ENCODE measurements at places on chromosomes 4 and X.

DNA sequence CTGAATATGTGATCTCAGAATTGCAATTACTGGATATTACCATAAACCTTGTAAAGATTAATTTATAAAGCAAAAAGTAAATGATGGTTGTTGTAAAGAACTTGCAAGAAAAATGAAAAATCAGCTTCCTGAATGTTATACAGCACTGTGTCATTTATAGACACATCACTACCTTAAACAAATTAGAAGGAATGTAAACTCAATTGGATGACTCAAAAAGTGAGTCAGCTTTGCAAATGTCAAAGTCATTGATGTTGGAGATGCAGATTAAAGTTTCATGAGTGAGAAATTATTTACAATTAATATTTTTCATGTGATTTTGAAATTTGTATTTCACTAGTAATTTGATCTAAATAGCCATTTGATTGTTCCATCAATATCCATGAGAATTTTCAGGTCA, 193.2 kb downstream of the RAPGEF2 start:
- DNase-seq = no peak

- DNase-seq = peak; percentile 36
Observed at GRCh38 chrX:55489314-55490009, at the start of gene USP51. TSS of gene USP51 (minus strand) at chrX:55489848. CDS start at chrX:55488939, 909 bp downstream.

- peak; percentile 5 for DNase-seq
Observed at GRCh38 chr4:157992038-157992705, 180.7 kb downstream of the GASK1B start.

DNA sequence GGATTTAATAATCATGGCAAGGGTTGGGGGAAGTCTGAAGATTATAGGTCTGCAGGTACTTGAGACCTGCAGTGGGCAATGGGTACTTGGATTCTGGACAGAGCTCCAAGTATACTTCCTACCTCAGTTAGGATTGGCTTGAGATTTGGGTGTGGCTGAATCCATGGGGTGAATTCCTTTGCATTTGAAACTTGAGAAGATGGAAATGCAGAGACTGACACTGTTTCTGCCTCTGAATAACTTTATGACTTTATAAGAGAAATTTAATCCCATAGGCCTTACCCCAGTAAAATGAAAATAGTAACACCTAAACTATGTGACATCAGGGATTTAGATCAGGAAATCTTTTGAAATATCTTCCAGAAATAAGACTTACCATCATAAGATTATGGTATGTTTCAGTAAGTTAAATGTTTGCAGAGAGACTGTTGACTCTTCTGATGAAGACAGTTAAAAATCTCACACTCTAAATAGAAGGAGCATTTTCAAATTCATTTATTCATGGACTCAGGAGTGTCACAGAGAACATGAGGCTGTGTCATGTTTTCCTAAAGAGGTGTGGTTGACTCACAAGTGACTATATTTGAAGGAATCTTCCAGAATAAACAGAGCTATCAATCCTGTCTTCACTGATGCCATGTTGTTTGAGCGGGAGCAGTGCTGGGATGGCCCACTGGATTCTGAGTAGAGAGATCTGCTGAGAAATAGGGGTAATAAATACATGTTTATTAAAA, 513.5 kb upstream of the NR3C2 start:
- DNase-seq = no peak

DNA sequence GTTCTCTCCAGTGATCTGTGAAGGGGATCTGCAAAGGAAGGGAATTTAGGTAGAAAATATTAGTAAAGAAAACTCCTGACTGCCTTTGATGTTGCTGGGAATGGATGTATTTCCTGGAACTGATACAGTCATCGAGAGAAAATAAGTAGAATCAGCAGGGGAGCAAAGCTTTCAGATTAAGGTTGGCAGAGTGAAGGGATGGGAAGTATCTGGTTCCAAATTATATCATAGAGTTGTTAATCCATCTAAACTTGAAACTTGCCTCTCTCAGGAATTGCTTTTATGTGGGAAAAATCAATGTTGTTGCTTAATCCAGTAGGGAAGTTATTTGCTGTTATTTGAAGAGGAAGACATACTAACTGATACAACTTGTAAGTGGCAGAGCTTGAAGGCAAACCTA, 19.3 kb downstream of the EPHA5 start:
- no peak for DNase-seq

DNA sequence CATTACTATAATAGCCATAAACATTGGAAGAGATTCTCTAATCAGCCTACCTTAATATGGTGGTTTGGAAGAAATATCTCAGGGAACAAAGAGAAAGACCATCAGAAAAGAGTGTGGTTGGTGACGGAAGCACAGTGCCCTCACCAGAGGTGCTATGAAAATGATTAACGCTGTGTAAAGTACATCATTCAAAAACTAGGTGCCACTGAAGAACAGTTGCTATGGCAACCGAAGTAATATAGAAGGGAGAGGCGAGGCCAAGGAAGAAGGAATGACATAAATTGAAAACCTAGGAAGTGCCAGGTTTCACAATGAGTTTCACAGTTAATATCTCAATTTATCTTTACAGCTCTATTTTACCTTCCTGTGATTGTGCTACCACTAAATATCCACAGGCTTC, 57.0 kb upstream of the ARSJ start:
- DNase-seq = no peak

GRCh38 chrX:47380268-47380667, 9.9 kb downstream of the ZNF157 start:
- peak; percentile 92 for DNase-seq

DNA sequence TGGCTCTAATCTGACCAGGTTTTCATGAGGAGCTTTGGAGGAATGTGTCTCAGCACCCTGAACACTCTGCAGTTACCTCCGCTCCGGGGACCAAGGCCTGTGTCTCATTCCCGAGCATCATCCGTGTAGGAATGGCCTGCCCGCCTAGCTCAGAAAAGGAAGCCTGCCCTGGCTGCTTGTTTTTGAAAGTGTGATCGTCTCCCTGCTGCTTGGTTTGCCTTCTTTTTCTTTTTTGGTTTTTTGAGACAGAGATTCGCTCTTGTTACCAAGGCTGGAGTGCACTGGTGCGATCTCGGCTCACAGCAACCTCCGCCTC, 73.3 kb downstream of the CRLF2 start:
- no peak for DNase-seq

DNA sequence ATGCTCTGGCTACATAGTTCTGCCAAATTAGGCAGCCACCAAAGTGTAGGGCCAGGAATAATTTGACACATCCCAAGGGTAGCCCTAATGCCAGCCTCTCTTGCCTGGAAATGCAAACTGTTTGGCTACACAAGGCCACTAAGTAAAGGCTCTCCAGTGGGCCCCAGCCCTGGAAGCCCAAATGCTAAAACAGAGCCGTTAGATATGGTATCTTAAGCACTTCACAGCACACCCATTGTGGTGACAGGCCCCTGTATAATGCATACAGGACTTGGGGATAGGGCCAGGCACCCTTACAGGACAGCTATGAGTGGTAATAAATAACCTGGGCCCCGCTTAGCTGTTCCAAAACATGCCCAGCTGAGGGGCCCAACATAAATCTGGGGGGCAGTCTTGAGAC, 623.9 kb downstream of the BCOR start:
- DNase-seq = no peak

GRCh38 chr4:184283659-184284335, 66.1 kb upstream of the ENPP6 start:
- no peak for DNase-seq

DNA sequence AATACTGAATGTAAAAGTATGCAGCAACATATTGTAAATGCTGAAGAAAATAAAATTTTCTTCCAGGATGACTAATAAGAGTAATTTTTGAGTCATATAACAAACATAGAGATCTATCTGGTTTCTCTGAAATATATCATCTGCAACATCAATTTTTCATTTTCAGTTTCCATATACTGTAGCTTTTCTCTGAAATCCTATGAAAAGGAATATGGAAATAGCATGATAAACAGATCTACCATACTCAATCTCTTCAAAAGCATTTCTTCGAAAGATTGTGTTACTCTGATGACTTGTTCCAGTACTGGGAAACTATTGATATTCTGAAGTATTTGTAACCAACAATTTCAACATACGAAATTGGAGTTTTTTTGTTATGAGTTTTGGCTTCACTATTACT, 1156.7 kb downstream of the FAM133A start:
- no peak for DNase-seq

GRCh38 chr4:7466904-7467303, 32.2 kb upstream of the PSAPL1 start:
- no peak for DNase-seq

DNA sequence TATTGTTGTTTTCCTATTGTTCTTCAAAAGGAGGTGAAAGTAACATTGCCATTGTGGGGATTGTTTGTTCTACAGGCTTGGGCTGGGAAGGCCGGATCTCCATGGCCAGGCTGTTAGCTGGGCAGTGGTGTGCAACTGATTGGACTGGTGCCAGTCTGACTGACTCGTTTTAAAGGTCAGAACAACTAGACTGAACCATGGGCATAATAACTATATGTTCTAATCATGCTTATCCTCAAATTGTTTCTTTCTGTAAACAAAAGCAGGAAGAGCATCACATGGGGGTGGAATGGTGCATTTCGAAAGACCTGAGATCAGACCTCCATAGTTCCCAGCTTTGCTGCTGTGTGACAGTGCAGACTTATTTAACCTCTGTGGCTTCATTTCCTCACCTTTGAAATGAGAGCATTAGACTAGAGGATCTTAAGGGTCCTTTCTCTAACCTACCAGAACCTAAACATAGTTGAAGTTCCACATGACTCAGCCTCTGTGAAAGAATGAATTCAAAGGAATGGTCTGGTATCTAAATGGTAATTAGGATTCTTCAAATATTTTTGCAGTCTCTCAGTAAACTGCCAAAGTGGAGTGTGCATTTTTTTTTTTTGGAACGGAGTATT, 66.7 kb upstream of the PGRMC2 start:
- no peak for DNase-seq

DNA sequence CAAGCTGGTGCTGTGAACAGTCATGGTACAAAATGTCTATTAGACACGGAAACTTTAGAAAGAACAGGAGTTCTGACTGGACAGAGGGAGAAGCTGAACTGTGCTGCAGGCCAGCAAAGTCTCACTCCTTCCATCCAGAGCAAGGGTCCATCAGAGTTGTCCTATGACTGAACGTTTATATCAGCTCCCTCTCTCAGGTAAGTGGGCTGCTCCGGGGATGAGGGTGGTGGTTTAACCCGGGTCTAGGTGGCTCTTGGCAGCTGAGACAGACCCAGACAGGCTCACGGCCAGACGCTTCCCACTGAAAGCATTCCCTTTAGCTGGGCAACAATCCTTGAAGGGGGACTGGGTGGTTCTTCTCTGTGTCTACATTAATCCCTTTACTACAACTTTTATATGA, 385.0 kb upstream of the SMIM31 start:
- no peak for DNase-seq

DNA sequence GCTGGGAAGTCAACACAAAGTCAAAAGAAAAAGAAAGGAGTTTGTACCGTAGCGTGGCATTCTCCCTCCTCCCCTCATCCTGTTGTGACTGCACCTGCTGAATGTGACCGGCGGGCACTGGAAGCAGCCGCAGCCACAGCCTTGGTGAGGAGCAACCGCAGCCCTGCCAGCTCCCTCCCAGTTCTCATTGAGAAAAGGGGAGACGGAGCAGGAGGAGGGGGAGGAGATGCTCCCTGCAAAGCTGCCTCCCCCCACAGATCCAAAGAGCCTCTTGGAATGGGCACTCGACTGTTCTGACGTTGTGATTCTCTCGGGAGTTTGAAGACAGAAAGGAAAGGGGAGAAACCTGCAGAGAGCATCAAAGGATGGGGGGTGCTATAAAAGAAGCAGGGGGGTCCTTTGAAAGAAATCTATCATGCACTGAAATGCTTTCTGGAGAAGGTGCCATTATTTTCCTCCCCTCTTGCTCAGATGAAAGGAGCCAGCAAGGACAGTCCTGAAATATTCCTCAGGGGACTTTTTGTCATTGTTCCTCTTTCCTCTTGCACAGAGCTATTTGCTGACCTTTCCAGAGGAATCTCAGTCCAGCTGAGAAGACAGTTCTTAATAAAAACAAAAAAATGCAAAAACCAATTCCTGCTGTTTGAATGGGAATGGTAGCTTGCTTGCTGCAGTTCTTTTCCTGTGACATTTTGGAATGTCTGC, 429.7 kb downstream of the MAPK10 start:
- DNase-seq = peak; percentile 92

GRCh38 chrX:149881081-149881711, at the start of gene MAGEA8:
TSS of gene MAGEA8 (plus strand) at chrX:149881183. CDS start at chrX:149884273, 3,090 bp downstream.
- DNase-seq = no peak

Measured in DND-41 (cell line).